Gastrocnemius medialis (tissue), 4 donors: ENCODE measurements at places on chromosomes 11 and 22. TPM values are rescaled to one million over a fixed set of nuclear protein-coding genes. Genes with fewer than 3 reads are reported as not detected.

The TCN2 gene
- total RNA-seq: 5.1 TPM

The CSRP3 gene
- 300 TPM for total RNA-seq

The DGAT2 gene
- 2.1 TPM for total RNA-seq

The OLFML1 gene
- 1.7 TPM for total RNA-seq

DNA sequence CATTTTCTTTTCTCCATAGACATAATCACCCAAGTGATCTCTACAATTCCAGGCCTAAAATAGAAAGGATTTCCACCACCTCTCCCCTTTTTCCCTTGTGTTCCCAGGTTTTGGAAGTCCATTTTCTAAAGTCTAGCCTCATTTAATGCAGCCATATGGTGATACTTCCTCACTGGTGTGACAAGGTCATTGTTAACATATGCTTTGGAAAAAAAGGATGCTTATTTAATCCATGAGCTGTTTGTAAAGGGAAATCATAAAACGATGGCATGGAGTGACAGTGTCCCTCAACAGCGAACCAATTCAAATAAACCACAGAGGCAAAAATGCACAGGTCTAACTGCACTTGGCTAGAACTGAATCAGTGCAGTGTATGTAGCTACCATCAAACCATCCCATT is 26.6 kb downstream of the GRIA4 start:
- H3K27ac ChIP-seq: no peak overlapping the region
- H3K4me3 ChIP-seq: no peak overlapping the region
- no peaks in the 10 kb centered on the region for H3K4me1 ChIP-seq
- no peaks in the 10 kb centered on the region for H3K27me3 ChIP-seq
- H3K36me3 ChIP-seq: no peaks in the 10 kb centered on the region

DNA sequence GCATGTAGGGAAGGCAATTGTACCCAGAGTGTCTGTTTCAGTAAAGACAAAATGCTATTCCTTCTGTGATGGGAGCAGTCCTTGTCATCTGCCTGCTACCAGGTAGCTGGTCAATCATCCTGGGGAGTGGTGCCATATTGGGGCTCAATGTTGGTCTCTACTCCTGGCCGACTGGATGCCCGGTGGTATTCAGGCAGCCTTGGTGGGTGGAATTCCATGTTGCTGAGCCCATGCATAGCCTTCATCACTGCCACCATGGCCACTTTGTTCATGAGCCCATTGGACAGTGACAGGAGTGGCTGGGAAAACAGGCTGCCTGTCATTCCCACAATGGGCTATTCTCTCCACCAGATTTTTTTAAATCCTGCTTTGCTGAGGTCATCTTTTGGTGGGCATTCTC is 121.0 kb downstream of the WNT7B start:
- no peaks in the 10 kb centered on the region for H3K4me1 ChIP-seq
- H3K36me3 ChIP-seq: peaks cover 27% of the 10 kb centered on the region
- H3K4me3 ChIP-seq: no peak overlapping the region
- H3K27me3 ChIP-seq: no peaks in the 10 kb centered on the region

- DNase-seq: no peak
- no peaks in the 10 kb centered on the region for H3K27me3 ChIP-seq
- no peak overlapping the region for H3K4me3 ChIP-seq
- peaks cover 33% of the 10 kb centered on the region for H3K4me1 ChIP-seq
Measured at GRCh38 chr11:326592-326841, 5.9 kb upstream of the IFITM3 start.

GRCh38 chr22:50102946-50103345 is 13.1 kb downstream of the MOV10L1 start:
- peaks cover 10% of the 10 kb centered on the region for H3K27me3 ChIP-seq
- no peak overlapping the region for H3K4me3 ChIP-seq
- DNase-seq: no peak

DNA sequence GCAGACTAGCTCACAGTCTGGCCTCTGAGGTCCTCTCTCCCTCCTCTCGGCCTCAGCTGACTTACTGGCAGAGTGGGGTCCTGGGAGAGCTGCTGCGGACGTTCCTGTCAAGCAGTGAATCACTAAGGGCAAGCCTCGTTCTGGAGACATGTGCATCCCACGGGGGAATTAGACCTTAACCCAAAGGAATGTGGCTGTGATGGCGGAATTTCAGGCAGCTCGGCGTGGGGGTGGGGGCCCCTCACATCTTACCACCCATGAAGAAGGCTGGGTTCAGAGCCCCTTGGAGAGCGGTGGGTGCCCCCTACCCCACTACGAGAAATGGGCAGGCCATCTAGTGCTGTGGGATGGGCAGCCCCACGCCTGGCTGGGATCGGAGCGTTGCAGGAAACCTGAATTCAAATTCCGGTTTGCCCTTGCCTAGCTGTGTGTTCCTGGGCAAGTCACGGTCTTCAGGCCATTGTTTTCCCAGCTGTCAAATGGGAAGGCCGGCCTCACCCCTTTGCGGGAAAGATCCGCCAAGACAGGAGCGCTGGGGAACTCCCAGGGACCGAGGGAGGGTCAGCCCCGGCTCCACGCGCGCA is 554 bp downstream of the LRRC32 start:
- peaks cover 7% of the 10 kb centered on the region for H3K4me1 ChIP-seq
- H3K27me3 ChIP-seq: peaks cover 6% of the 10 kb centered on the region
- peak overlapping the region; percentile 69 for H3K27ac ChIP-seq
- DNase-seq: no peak
- H3K36me3 ChIP-seq: no peaks in the 10 kb centered on the region

- no peak overlapping the region for H3K4me3 ChIP-seq
- H3K4me1 ChIP-seq: peaks cover 18% of the 10 kb centered on the region
- H3K27ac ChIP-seq: no peak overlapping the region
- no peaks in the 10 kb centered on the region for H3K36me3 ChIP-seq
- no peaks in the 10 kb centered on the region for H3K27me3 ChIP-seq
Measured at GRCh38 chr11:67250059-67251043, 15.9 kb upstream of the GRK2 start.
